ENCODE measurements at places on chromosomes 6 and 20.

DNA sequence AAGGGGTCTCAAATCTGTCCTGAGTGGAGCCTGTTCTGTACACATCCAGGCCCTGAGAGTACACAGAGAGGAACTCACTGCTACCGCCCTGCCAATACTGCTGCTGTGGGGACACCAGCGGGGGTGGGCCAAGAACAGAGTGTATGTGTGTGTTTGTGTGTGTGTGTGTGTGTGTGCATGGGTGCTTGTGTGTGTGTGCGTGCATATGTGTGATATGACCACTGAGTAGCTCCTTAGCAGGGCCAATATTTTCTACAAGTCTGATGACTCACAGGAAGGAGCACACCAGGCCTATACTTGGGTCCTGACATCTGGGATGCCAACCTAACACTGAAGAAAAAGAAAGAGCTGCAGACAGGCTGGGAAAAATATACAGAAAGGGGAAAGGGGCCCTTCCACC, 1.4 kb downstream of the RAET1E start:
- peak; percentile 69 for DNase-seq

GRCh38 chr20:11894062-11894461, 23.6 kb upstream of the BTBD3 start:
- no peak for DNase-seq

DNA sequence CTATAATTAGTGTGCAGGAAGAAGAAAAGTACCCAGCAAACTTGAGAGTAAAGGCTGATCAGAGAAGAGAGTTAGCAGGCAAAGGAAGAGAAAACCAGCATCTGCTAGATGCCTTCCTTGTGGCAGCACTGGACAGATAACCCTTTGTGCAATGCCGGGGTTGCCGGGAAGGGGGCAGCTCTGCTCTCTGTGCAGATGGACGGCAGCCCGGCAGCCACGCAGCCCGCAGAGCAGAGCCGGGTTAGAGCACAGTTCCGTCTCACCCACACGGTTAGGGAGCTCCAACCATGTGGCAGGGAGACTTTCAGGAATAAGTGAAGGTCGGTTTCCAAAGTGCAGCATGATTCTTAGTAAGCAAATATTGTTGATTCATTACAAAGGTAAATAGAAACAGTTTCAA, 80.0 kb upstream of the RPS6KA2 start:
- peak; percentile 28 for DNase-seq

GRCh38 chr6:118354641-118355040, 193.5 kb upstream of the PLN start:
- no peak for DNase-seq

GRCh38 chr6:7261852-7262461, 51.0 kb downstream of the SSR1 start:
- no peak for DNase-seq

GRCh38 chr20:15789079-15789478, 784.2 kb downstream of the KIF16B start:
- DNase-seq = no peak

GRCh38 chr6:41536795-41537758, 9.1 kb upstream of the FOXP4 start:
- no peak for DNase-seq

- DNase-seq = no peak
Measured at GRCh38 chr6:121809211-121809610, 373.8 kb downstream of the GJA1 start.
